ENCODE measurements at places on chromosomes 4 and X.

GRCh38 chr4:144399927-144400326 is 246.0 kb upstream of the HHIP start:
- peak; percentile 68 for DNase-seq

- DNase-seq = no peak
These were observed 28.6 kb downstream of the DCLK2 start for GRCh38 chr4:150106886-150107285.

DNA sequence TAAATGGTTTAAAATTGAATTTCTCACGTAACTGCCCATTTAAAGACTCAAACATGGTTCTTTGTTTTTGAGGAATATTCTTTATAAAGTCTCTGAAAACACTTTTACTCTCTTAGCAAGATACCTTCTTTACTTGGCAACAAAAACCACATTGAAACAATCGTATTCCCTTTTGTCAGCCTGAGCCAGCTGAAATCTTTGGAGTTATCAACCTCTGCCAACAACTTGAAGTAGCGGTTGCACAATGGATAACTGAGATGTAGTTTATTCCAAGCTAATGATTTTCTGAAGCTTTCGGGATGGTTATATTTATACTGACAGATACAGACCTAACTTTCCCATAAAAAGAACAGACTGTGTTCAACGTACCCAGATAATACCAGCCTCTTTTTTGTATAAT is 561.3 kb downstream of the IL1RAPL1 start:
- no peak for DNase-seq

GRCh38 chrX:38154340-38154739 is 66.3 kb downstream of the SRPX start:
- DNase-seq = no peak

GRCh38 chr4:149768477-149768876 is 47.2 kb downstream of the IQCM start:
- DNase-seq = no peak

- no peak for DNase-seq
These were observed 615.0 kb downstream of the FAM133A start for GRCh38 chrX:94288972-94289371.
